Fibroblast of skin of left quadriceps (primary cell): ENCODE measurements at places on chromosomes 3 and 15.

DNA sequence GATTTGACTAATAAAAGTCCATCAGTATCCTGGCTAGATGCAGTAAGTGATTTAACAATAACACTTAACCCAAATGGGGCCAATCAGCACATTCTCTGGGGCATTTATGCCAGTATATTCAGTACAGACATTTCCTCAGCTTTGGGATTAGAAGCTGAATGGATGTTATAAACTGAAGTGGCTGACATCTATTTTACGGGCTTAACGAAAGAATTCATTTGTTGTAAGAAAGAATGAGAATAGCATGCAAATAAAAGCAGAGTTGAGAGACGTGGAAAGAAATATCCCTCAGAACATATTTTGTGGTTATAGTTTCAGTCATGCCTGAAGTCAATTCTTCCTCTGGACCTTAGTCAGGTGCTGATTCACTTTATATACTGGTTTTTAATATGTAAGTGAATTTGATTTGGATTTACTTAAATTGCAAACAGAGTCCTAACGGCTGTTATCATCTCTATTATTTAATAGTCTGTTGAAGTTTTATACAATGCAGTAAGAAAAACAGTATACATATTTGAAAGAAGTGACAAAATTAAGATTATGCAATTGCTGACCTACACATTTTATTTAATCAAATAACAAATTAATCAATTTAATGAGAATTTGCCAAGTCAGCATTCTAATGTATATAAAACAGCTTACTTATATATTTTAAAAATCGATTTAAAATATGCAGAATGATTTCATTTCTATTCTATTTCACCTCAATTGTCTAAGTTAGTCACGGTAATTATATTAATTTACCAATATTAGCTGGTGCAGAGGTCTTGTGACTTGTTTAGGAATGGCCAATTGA, 513.9 kb upstream of the CADM2 start:
- no peak for DNase-seq

- DNase-seq, result no peak
Measured at GRCh38 chr3:195802795-195803194, 8.9 kb downstream of the MUC4 start.

DNA sequence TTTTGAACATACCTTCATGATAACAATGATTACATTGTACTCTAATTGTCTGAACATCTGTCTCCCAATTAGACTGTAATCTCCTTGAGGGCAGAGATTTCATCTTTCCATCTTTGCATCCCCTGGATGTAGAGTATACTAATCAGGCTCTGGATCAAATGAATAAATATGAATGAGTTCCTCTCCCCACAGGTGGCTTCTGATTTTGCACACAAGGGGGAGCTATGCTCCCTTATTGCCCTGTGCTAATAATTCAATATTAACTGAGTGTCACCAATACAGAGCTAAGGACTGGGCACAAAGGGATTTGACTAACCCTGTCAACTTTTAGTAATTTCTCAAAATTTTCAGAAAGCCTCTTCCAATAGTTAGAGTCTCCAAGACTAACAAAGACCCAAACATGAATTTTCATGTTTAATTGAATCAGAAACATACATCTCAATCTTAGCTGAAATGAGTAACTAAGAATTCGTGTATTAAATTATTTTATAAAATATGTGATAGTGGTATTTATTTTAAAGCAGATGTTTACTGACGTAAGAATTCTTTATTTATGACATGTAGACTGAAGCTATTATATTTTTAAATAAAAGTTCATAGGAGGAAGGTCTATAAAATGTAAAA, 3.0 kb downstream of the DUOXA1 start:
- no peak for DNase-seq

DNA sequence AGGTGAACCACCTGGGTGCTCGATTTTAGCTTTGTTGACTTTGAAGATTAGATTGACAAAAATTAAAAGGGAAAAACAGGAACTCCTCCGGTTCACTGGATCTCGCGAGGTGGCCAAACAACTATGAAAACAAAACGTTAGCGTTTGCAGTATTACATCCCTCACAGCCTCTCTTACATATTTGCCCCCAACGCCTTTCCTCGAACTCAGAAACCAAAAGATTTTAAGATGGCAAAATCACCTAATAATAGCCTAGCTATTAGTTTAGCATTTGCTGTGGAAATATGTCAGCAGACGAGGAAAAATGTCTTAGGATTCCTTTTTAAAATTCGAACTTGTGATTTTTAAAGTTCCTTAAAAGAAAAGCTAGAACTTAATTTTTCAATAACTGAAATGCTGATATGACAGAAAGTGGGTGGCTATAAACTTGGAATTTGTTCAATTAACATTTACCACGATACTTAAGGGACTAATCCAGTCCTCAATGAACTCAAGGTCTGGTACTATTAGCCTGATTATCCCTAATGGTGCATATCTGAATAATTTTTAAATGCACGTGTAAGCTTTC, 491 bp upstream of the SENP7 start:
- no peak for DNase-seq

DNA sequence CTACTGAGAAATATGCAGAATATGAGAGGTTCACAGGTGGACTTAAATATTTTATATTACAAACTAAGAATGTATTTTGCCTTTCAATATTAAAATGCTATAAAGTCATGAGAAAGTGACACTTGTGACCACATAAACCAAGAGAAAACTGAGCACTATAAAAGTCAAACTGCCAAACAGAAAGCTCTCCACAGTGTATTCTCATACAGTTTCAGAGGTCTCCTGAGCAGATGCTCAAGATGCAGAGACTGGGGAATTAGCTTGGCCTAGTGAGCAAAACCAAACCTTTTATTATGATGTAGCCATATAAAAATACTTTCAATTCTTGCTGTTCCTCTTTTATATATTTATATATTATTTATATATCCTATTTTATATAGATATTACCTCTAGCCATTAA, 227.8 kb downstream of the TBC1D5 start:
- DNase-seq, result no peak

DNA sequence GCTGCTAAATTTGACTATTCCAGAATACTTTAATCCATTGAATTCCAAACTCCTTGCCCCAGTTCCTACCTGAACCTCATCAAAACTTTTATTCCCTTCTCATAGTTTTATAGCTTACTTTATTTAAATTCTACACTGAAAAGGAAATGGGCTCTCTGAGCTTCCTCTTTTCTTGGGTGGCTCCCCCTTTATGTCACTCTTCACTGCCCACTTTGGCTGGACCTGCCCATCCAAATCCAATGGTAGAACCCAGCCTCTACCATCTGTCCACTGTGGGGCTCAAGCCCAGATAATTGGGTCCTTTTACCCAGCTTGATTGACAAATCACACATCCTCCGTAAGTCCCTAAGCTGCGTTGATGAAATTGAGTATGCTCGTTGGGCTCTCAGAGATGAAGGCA, 216.5 kb downstream of the BBX start:
- DNase-seq, result no peak

DNA sequence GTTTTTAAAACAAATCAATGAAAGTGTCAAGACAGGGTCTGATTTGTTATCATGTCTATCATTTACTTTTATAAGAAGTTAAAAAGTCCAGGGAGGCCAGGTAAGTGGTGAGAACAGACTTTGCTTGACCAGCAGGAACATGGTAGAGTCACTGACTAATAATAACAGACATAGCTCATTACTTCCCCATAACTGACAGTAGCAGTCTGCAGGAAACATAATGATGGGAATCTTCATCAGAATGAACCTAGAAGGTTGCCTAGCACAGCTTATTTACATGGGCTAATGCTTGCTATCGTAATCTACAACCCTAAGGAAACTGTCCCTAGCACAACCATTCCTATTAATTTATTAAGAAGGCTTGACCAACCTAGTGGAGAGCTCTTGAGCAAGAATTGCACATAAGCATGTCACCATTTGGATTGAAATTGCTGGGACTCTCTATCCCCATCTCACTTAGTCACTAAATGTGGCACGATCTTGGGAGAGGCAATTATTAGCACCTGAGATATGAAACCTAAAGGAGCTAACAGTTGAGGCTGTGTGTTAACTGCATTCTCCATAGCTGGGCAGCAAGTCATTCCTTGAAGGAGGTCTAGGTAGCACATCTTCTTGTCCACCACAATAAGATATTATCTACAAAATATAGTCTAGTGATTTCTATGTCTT, 139.6 kb upstream of the ZBTB20 start:
- DNase-seq, result no peak

GRCh38 chr3:20125897-20126296, 60.1 kb downstream of the SGO1 start:
- no peak for DNase-seq

DNA sequence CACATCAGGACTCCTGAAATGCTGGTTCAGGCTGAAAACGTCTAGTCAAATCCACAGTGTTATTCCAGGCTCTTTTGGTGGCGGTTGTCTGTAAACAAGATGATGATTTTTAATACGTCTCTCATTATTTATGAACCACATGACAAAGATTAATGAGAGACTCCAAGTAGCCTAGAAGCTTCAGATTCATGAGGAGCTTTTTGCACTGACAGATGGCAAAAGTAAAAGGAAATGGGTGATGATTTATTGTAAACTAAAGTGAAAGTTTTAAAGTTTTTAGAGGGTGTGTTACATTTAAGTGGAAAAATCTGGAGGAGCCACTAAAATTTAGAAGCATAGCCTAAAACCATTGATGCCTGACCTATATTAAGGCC, 77.0 kb downstream of the BBX start:
- no peak for DNase-seq

DNA sequence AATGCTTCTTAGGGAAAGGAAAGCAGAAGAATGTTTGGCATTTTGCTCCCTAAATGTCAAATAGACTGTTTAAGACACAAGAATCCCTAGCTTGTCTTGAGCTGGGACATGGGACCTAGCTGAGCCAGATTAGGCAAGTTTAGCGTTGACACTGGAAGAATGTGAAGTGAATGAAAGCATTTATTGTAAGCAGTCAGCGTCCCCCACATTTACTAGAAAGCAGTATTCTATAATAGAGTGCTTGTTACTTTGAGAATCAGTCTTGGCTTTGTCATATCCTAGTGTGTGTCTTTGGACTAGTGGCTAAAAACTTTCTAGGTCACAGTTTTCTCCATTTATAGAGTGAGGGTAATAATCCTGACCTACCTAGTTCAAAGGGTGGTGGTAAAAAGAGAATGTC, 161.6 kb downstream of the ADAMTSL3 start:
- DNase-seq, result no peak

DNA sequence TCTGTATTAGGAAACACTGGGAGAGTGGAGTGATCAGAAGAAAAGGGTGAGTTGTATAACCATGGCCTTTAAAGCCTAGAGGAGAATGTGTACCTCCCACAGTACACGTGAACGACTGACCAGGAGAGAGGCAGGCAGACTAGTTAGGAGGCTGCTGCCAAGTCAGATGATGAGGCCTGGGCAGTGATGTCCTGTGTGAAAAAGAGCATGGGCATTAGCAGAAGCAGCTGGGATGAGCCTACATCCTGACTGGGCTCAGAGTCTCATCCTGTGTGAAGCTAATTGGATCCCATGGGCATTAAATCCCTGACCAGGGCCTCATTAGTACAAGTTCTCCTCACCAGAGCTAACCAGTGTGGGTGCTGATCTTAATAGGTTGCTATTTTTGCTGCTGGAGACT, 89.1 kb upstream of the SLC2A2 start:
- no peak for DNase-seq

GRCh38 chr3:62373215-62373614, at the start of gene FEZF2:
Gene FEZF2 (minus strand): TSS chr3:62373550. CDS start chr3:62372868, 682 bp downstream.
- no peak for DNase-seq

DNA sequence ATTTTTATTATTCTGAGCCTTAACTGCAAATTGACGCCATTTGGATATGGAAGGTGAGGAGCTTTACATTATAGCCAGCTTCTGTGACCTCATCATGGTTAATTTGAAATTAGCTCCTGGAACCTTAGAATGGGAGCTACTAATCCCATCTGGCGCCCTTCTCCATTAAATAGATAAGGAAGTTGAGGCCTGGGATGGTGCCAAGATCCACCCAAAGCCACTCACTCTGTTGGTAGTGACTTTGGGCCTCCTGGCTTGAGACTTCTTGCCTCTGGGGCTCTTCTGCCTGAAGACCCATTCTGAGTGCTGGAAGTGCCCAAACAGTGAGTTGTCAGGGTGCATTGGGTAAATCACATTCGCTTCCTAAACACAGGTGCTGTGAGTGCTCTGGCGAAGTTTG, 12.0 kb upstream of the HMCES start:
- no peak for DNase-seq

- no peak for DNase-seq
Measured at GRCh38 chr3:45320986-45321385, 67.4 kb upstream of the LARS2 start.

DNA sequence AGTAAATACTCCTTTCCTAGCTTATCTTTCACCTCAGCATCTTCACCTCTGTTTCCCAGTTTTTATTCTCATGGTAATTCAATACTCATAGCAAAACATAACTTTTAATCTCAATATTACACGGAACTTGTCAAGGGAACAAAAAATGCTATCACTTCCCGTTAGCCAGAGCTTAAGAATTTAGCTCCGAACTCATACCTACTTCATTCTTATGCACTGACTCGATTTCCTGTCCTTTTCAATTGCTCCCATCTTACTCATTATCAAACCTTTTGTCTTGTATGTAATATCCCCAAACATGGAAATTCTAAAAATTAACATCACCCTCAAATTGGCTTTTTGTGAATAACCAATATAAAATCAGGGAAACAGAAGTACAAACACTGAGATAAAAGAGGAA, 28.2 kb downstream of the MYEF2 start:
- DNase-seq, result peak; percentile 32

GRCh38 chr15:75136118-75136517, 65.6 kb upstream of the C15orf39 start:
- DNase-seq, result no peak

DNA sequence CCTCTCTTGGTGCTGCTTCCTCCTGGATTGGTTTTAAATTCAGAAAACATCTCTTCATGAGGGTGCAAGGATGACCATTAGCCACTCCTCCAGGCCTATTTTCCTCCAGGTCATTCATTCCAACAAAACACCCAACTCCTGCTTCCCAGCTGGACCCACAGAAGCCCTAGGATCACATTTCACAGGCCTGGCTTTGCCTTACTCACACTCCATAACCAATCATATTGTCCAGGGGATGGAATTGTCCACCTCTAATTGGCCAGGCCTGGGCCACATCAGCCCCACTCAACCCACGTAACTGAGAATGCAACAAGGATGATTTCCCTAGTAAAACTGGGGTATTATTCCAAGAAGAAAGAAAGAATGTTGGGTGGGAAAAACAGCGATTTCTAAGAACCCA, 616.7 kb upstream of the SUCLG2 start:
- DNase-seq, result no peak

DNA sequence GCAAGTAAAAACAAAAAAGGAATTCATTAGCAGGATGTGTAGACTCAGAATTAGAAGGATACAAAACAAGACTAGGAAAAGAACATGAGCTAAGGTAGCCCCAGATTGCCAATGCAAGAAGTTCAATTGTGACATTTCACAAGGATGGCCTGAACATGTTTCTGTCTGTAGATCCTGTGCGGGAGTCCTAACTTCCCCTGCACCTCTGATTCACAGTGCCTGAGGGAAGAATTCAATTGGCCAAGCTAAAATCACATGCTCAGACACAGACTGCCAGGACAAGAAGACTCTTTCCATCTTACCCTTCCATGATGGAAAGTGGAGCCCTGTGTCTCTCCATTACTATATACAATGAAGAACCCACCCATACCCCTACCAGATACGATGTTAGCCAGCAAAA, 251.5 kb downstream of the KCNH8 start:
- no peak for DNase-seq

- DNase-seq, result no peak
Measured at GRCh38 chr3:49641921-49642707, 32.0 kb upstream of the APEH start.
